Head of caudate nucleus (tissue), 42 donors: ENCODE measurements at places on chromosomes 12 and 14.

DNA sequence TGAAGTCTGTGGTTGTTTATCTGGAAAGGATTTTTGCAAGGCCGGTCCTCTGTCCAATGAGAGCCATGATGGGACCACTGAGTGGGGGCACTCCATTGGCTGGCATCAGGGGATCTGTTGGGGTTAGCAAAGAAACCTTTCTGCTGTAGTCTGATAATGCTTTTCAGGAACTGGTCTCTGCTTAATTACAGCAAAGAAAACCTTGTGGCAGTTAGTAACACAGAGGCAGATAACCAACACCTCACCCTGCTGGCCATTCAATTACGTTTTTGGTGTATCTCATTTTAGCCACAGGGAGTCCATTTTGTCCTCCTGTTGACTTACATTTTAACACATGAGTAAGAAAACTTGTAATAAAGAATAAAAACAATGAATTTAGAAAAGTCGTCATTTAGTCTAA, 629.3 kb upstream of the MDGA2 start:
- no peak for DNase-seq

DNA sequence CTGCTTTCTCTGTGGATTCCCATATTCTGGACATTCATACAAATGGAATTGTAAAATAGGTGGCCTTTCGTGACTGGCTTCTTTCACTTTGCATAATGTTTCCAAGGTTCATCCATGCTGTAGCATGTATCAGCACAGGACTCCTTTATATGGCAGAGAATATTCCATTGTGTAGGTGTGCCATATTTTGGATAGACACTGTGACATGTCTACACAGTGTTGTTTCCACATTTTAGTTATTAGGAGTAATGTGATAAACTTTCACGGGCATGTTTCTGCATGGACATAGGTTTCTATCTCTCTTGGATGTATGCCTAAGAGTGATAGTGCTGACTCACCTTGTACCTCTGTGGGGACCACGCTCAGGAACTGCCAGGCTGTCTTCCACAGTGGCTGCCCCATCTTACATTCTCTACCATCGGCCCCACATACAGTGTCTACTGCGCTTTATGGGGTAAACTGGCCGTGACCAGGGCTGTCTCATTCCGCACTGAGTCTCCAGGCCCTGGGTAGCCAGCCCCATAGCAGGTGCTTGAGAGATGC, 7.1 kb upstream of the KRT84 start:
- no peak for DNase-seq

- no peak for DNase-seq
Measured at GRCh38 chr12:104725610-104726009, 232.5 kb downstream of the SLC41A2 start.

- DNase-seq = no peak
Measured at GRCh38 chr12:65741656-65742017, 82.6 kb upstream of the HMGA2 start.

DNA sequence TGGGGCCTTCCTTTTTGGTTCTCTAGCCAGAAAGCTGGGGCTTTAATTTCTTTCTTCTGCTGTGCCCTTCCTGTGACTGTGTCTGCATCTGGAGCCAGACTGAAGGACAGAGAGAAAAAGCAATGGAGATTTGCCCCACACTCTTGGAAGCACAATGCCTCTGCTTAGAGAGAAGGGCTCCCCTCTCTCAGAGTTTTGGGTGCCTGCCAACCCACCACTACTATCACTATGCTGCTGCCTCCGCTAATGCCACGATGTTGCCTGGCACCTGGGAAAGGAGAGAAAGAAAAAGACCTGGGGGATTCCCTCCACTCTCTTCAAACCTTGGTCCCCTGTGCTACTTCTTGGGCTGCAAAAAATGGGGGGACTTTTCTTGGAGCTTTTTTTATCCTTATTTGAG, 52.6 kb downstream of the TMEM260 start:
- DNase-seq = no peak

DNA sequence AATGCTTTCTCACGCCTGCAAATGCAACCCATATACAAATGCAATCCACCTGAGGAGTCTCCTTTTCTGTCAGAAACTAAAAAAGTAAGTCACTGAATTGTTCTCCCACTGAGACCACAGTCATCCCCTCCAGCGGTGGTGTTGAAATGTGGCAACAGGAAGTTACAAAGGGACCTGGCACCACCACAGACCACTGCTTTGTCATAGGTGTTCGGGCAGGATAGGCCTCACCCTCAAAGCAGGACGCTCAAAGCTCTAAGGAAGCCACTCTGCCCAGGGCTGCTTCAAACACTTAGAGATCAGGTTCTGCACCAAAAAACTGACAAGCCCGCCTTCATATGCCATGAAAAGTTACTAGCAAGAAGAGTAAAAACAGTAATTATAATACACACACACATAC, 11.3 kb downstream of the PHLDA1 start:
- DNase-seq = no peak

DNA sequence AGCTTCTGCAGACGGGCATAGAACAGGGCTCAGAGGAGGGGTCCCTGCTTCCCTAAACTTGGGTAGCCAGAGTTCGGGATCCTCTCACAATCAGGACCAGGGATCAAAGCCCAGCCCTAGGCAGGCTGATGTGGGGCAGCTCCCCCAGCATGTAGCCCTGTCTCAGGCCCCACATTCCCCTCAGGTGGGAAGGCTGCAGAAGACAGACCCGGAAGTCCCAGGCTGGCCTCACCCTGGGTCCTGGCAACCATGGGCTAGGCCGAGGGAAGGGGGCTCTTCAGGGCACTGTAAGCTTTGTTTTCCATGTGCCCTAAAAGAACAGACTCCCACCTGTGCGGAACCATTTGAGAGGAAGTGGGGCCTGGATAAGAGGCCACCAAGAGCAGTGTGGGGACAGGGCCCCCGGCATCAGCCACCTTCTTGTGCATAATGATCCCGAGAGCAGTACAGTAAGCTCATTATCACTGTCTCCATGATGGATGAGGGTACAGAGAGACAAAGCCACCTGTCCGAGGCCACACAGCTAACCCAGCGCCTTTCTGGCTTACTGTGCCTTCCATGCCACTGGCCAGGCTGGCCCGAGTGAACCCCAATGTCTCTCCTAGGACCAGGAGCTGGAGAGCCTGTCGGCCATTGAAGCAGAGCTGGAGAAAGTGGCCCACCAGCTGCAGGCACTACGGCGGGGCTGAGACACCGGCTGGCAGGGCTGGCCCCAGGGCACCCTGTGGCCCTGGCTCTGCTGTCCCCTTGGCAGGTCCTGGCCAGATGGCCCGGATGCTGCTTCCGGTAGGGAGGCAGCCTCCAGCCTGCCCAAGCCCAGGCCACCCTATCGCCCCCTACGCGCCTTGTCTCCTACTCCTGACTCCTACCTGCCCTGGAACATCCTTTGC, 11.5 kb downstream of the CHGA start:
- no peak for DNase-seq

GRCh38 chr14:85439696-85440328, 90.1 kb upstream of the FLRT2 start:
- no peak for DNase-seq

DNA sequence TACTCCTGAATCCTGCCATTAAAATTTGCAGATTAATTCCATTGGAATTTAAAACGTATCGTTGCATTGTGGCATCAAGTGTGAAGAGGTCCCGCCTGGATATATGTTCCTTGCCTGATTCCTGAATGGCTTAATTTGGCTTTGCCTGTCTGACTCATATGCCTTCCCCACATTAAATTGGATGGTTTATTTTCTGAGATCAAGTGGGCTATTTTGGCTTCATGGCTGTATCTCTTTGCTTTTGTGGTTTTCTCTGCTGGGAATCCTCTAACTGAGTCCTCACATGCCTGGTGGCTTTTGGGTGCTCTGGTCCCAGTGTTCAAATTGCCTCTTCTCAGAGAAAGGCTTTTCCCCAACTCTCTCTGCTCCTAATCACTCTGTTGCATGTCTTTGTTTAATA, 127.9 kb upstream of the DYRK2 start:
- DNase-seq = no peak

DNA sequence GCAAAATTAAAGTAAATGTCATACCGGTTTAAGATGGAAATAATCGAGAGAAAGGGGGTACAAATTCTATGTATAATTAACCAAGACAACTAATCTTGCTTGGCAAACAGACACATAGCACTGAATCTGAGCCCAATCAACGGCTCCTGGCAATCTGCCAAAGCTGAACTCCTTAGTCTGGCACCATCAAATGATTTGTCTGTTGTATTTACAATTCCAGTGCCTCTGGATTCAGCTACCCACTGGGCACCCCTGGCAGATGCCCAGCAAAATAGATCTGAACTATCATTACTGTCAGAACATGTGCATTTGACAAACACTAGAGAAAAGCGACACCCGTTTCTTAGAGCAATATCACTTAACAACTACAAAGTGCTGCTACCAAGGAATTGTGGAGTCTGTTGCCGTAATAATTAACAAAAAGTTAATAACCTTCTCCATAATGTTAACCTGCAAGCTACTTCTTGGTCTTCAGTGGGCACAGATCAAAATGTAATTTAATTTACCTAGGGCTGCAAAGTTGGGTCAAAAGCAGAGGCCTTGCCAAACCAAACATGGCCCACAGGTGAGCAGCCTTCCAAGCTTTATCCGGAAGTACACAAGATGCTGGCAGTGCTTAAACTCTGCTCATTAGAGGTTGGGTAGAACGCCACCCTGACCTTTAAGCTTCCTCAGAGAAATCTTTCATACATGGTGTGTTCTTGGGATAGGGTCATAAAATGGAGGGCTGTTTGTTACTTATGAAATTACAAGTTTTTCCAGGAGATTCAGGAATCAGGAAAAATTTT, 7.6 kb downstream of the EGLN3 start:
- peak; percentile 57 for DNase-seq

- DNase-seq = no peak
Measured at GRCh38 chr14:38309522-38310277, 53.8 kb upstream of the CLEC14A start.

DNA sequence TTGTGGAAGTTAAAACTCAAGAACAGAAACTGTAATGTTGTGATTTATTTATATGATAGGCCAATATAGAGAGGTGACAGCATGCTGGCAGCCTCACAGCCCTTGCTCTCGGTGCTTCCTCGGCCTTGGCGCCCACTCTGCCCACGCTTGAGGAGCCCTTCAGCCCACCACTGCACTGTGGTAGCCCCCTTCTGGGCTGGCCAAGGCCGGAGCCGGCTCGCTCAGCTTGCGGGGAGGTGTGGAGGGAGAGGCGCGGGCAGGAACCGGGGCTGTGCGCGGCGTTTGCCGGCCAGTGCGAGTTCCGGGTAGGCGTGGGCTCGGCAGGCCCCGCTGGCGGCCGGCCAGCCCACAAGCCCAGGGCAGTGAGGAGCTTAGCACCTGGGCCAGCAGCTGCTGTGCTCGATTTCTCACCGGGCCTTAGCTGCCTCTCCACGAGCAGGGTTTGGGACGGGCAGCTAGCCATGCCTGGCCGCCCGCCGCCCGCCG, 65.8 kb upstream of the SLC8A3 start:
- no peak for DNase-seq

DNA sequence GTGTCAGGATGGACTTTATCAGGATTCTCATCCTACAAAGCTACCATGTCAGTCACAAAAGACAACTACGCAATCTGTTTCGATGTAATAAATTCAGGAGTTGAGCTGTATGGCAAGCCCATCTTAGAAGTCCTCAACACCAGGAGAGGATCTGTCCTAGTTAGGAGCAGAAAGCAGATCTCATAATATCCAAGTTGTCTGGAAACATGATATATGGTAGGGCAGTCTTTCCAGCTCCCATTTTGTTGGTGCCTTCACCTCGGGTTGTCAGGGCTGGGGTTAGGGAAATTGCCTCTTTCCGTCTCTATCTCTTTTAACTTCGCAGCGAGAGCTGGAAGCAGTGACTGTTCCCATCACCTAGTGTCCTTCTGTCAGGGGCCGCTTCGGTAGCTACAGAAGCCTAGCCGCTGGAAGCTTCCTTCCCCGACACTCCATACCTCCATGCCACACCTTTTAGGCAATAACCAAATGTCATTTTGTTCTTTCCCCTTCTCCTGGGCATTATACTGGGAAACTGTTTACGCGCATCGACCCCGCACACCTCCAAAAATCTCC, 1.4 kb downstream of the NIN start:
- DNase-seq = no peak

- no peak for DNase-seq
Measured at GRCh38 chr14:95488376-95489213, 27.9 kb downstream of the SYNE3 start.

- DNase-seq = no peak
Measured at GRCh38 chr14:54682578-54682977, 115.7 kb downstream of the SAMD4A start.

DNA sequence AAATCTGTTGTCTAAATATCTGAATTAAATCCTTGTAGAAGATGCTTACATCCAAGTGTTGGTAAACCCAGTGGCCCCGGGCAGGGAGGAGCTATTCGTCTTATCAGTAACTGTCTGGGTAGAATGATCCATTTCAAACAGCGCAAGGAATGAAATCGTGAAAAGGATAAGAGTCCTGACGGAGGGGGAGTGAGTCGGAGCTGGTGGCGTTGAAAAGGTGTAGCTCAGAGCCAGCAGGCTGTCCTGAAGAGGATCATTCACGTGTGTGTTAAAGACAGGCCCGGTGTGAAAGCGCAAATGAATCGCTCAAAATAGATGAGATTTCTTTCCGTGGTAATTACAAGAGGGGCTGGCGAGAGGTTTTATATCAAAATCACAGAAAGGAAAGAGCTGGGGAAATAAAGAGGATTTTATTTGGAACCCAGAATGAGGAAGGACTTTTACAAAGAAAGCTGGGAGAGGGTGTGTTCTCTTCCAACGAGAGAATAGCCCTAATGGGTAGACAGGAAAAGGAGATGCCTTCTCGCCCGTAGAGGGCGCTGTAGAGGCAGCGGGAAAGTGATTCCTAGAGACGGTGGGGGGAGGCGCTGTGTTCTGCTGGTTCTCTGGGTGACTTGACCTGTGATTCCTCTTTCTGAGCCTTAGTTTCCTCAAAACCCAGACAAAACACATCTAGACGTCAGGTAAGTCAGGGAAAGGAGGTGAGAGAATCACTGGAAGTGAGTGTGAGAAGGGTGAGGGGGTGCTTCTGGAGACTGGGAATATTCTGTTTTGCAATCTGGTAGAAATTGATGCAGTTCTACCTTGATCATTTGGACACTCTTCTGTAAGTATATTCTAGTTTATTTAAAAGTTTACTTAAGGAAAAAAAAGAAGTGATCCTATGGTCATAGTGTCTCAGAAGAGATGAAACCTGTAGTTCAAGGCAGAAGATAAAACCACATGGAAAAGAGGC, 39.3 kb downstream of the SRRM4 start:
- peak; percentile 27 for DNase-seq

GRCh38 chr14:81834308-81834707, 300.7 kb upstream of the SEL1L start:
- DNase-seq = no peak

- no peak for DNase-seq
Measured at GRCh38 chr12:105445249-105445648, 114.8 kb downstream of the C12orf75 start.

- DNase-seq = no peak
Measured at GRCh38 chr12:130219929-130220705, 57.9 kb downstream of the FZD10 start.

- DNase-seq = no peak
Measured at GRCh38 chr14:22202313-22202712, 386.7 kb downstream of the DAD1 start.
